Right cardiac atrium (tissue), 5 donors: ENCODE measurements at places on chromosomes 2 and 18. TPM values are rescaled to one million over a fixed set of nuclear protein-coding genes. Genes with fewer than 3 reads are reported as not detected.

RNMT gene
- total RNA-seq, result 40.1 TPM

ARHGAP28 gene
- 4.0 TPM for total RNA-seq

MAP3K19 gene
- total RNA-seq, result not detected

IGFBP5 gene
- 300 TPM for total RNA-seq

CCL20 gene
- total RNA-seq, result not detected

SNORC gene
- total RNA-seq, result 1.6 TPM

MEP1B gene
- total RNA-seq, result not detected

PSMA8 gene
- not detected for total RNA-seq

TMEM178A gene
- 6.0 TPM for total RNA-seq

STARD6 gene
- not detected for total RNA-seq

DLX1 gene
- 0.23 TPM for total RNA-seq

GRCh38 chr2:72953976-72954375 is 36.7 kb downstream of the EMX1 start:
- no peak for DNase-seq

DNA sequence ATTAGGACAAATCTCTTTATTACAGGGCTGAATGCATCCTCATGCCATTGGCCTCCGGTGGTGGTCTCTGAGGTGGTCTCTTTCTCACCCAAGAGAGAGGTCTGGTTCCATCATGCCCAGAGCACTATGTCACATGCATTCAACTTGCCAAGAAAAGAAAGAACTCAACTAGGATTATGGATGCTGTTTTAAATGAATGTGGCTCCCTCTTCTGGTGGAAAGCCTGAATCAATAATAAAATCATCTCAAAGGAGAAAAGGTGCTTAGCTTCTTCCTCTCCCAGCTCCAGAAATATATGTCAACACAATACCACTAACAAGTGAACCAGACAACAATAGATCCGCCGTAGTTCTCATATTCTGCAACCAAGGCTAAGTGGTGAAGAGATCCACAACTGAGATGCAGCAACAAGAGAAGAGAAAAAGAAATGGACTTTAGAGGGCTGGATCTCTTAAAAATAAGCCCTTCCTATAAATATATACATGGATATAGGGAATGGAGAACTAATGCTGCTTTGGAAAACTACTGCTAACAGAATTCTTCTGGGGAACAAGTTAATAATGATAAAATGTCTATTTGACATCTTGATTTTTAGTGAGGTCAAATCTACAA is 396.8 kb downstream of the NCKAP5 start:
- DNase-seq, result no peak

DNA sequence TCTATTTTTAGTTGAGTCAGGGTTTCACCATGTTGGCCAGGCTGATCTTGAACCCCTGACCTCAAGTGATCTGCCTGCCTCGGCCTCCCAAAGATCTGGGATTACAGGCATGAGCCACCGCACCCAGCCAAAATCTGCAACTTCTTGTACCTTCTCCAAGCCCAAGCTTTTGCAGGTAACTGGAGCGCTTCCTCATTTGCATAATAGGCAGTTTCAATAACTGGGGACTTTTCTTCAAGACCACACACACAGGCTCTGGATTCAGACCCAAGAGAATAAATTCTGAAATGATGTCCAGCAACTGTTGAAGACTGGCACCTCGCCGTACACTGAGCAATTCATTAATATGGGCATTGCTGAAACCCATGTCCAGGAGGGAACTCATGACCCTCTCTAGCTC is 2.8 kb downstream of the MTERF4 start:
- DNase-seq, result no peak

DNA sequence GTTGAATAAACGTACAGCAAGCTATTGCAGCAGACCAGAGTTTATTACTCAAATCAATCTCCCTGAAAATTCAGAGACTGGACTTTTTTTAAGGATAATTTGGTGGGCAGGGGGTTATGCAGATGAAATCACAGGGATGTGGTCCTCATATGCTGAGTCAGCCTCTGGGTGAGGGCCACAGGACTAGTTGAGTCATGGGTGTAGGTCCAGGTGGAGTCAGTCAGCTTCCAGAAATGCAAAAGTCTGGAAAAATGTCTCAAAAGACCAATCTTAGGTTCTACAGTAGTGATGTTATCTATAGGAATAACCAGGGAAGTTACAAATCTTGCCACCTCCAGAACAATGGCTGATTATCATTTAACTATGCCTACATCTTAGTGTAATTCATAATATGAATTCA is 51.1 kb downstream of the ARHGEF33 start:
- DNase-seq, result no peak

DNA sequence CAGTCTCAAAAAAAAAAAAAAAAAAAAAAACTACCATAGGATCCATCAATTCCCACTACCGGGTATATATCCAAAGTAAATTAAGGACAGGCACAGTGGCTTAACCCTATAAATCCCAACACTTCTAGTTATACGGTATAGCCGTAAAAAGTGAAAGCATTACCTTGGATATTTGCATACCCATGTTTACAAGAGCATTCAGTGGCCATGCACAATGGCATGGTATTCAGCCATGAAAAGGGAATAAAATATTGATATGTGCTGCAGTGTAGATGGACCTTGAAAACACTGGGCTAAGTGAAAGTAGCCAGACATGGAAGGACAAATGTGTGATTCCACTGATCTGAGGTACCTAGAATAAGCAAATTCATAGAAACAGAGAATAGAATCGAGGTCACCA is 111.8 kb upstream of the CAB39 start:
- no peak for DNase-seq

- DNase-seq, result no peak
Measured at GRCh38 chr2:12890066-12890465, 173.3 kb downstream of the TRIB2 start.

- DNase-seq, result no peak
Measured at GRCh38 chr18:9042766-9043481, 59.6 kb upstream of the NDUFV2 start.

- no peak for DNase-seq
Measured at GRCh38 chr2:237056287-237056875, 29.3 kb upstream of the COPS8 start.

DNA sequence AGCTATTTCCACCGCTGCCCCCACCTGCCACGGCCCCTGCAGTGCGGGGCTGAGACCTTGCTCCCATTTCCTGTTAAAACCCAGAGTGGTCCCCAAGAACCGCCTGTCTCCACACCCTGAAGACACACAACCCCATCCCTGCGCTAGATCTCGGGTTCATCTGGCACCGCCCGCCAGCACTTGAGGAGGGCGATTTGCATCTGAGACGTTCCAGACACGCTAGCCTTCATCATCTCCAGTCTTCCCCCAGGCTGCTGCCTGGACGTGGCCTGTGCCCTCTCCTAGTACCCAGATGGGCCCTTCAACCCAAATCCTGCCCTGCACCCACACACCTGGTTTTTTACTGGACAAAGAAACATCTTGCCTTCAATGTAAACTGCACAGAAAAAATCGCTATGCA is 49.8 kb downstream of the SLC66A2 start:
- DNase-seq, result no peak

- peak; percentile 30 for DNase-seq
Measured at GRCh38 chr2:218168635-218169462, 2.1 kb upstream of the CXCR1 start.

DNA sequence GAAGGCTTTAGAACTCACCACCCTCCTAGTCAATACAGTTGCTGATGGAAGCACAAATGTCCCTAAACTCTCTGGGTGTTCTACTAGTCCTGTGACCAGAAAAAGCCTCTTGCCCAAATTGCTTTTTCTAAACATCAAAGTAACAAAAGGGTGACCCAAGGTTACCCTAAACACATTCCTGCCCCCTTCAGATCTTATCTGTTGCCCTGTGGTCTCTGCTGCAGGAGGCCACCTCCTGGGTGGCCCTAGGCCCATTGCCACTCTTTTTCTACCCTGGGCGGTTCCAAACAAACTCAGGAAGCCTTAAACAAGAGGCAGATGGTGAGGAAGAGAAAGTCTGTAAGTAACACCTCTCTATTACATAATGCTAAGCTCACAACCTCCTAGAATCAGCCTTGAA is 3.3 kb downstream of the RNF152 start:
- no peak for DNase-seq

DNA sequence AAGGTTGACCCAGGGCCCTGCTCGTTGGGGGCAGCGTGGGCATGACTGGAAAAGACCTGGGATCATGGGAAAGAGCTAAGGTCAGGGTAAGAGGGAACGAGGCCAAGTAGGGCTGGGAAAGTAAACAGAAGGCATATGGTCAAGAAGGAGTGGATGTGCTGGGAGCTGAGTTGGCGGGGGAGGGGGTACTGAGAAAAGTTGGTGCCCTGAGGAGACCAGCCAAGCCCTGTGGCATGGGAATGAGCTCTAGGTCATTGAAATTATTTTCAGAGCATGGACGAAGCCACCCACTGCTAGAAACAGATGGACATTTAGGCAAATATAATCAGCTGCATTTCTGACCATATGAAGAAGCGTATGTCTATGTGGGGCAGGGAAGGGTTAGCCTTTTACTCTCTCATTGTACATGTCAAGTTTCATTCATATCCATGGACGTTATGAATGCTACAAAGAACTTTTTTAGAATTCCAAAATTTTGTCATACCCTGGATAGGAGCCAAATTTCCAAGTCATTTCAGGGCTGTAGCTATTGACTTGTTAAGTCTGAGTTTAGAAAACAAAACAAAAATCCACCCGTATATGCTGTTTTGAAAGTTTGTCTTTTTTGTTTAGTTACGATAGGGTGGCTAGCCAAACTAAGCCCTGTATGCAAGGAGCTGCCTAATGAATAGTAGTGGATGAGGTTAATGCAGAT is 19.1 kb downstream of the MAPRE2 start:
- DNase-seq, result no peak

GRCh38 chr2:134154246-134154645 is 99.6 kb upstream of the MGAT5 start:
- no peak for DNase-seq

- DNase-seq, result no peak
Measured at GRCh38 chr2:9941196-9941995, 10.1 kb upstream of the GRHL1 start.

- no peak for DNase-seq
Measured at GRCh38 chr18:13982126-13982525, 66.8 kb upstream of the MC2R start.

- DNase-seq, result no peak
Measured at GRCh38 chr2:37323176-37323780, 1.4 kb downstream of the PRKD3 start.

DNA sequence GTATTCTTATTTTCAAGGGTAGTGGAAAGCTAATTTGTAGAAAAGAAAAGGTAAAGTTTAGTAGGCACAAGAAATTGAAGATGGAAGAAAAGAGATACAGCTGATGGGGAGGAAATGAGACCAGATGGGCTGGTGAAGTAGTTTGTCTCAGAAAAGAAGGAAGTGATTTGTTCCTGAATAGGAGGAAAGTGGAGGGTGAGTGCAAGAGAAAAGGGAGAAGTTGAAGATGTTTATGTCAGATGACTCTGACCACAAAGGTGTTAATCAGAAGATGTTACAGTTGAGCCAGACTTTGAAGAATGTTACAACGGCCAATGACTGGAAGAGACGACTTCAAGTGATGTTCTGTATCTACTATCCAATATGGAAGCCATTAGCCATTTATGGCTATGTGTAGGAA is 21.2 kb downstream of the ZSCAN30 start:
- no peak for DNase-seq

- DNase-seq, result no peak
Measured at GRCh38 chr2:152755029-152755428, 36.6 kb downstream of the ARL6IP6 start.

- no peak for DNase-seq
Measured at GRCh38 chr2:28747714-28748113, 3.9 kb upstream of the PPP1CB start.

DNA sequence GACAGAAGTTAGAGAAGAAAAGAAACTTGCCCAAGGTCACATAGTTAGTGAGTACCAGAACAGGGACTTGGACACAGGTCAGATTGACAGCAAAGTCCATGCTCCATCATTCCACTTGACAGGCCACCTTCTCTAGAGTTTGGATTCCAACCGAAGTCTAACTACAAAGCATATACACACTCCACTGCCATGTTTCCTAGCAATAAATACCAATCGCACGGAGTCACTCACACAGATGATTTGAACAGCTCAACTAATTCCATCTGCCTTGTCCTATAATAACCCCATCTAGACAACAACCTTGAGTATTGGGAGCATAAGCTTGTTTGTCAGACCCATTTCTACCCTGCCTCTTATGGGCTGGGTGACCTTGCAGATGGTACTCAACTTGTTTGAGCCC is 334.6 kb upstream of the MGAT5 start:
- DNase-seq, result no peak

DNA sequence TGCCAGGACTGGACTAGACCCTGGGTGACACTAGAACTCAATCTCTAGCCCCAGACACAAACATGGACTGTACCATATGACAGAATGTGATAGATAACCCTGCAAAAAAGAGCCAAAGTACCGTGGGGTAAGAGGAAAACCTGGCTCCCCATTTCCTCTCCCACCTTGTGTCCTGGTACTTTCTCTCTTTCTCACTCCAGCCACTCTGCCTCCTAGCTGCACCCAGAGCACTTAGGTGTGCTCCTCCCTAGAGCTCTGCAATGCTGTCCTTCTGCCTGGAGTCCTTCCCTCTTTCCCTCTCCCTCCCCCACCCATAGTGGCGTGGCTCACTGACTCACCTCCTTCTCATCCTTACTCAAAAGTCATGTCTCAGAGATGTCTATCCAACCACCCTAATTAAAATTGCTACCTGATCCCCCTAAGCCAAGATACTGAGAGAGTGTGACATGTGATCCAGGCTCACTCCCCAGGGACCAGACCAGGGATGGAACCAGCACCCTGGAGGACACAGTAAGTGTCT is 171.3 kb downstream of the LOXHD1 start:
- no peak for DNase-seq

DNA sequence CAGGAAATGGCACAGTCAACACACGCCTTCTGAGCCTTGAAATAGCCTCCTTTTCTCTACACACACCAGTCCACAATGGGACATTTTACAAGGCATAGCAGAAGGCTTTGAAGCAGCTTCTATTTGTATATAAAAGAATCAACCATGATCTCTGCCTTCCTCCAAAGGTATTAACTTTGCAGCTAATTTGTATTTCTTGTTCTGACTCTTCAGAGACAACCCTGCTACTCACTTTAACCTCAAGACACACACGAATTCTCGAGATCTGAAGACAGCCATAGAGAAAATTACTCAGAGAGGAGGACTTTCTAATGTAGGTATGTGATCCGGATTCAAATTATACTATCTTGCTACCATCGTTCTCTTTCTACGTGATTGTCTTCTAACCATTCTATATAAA is 104.6 kb downstream of the VIT start:
- no peak for DNase-seq

DNA sequence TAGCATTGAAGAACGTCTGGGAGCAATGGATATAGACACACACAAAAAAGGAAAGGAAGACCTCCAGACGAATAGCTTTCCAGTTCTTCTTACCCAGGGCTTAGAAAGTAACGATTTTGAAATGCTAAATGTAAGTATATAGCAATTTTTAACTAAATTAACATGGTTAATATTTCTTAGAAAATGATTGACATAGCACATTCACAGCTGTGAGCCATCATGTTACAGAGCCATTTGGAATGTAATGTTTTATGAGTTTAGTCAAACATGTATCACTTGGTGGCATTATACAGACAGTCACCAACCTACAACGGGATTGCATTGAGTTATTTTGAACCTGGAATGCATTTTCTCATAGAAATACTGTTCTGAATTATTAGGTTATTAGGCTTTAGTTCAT is 35.1 kb downstream of the WDR43 start:
- no peak for DNase-seq

GRCh38 chr2:238169708-238170251 is 11.0 kb downstream of the ERFE start:
- no peak for DNase-seq

- DNase-seq, result no peak
Measured at GRCh38 chr2:179275253-179276012, 10.8 kb upstream of the SESTD1 start.
